RKO (cell line): ENCODE measurements at places on chromosomes 1 and 21.

GRCh38 chr1:27634177-27634984, 604 bp downstream of the FGR start:
- no peak for DNase-seq

DNA sequence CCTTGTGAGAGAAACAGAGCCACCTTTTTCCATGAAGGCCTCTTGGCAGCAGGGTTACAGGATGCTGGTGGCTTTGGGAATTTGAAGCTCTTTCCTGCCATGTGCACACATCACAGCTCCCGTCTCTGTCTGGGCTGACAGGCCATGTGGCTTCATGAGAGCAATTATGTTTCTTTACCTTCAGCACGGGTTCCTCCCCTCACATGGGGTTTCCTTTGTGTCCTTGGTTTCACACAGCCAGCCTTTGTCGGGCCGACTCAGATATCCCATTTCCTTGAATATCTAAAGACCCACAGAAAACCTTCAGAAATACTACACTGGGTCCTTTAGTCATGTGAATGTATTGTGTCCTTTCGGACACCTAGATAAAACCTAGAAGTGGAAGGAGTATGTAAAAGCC, 7.1 kb downstream of the CLIC6 start:
- DNase-seq = no peak

GRCh38 chr1:182086136-182086535, 24.6 kb upstream of the ZNF648 start:
- DNase-seq = no peak

DNA sequence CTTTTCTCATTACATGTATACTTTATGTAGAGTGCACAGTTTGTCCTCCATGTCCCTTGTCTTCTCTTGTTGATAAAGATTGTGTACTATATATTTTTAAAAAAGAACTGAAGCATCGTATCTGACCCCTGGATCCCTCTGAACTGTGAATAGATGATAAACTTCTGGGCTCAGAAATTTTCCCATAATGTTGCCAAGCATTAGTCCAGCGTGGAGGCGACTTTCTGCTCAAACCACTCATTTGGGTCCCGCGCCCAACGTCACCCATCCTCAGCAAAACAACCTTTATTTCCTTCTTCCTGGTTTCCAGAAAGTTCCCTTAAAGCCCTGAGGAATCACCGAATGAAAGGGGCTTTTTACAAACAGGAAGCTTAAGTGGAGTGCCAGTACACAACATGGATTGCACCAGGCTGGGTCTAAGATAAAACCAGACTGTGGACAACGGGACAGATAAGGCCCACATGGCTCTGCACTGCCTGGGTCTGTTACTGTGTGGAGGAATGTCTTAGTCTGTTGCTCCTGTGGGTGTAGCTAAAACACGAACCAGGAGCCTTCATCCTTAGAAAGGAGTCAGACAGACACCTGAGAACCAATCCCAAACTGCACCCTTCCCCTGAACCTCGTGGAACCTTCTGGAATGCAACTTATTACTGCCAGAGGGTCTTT, 15.6 kb downstream of the EVA1C start:
- DNase-seq = no peak
